ENCODE measurements at places on chromosomes 6 and 20.

DNA sequence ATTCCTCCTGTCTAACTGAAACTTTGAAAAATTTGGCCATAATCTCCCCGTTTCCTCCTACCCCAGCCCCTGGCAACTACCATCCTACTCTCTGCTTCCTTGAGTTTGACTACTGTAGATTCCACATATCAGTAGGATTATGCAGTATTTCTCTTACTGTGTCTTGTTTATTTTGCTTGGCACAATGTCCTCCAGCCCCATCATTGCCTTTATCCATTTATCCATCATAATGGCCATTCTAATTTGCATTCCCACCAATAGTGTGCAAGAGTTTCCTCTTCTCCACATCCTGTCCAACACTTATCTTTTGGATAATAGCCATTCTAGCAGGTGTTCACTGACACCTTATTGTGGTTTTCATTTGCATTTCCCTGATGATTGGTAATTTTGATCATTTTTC is 202.3 kb downstream of the THBS2 start:
- no peak for DNase-seq

- DNase-seq = peak; percentile 61
Observed at GRCh38 chr6:37068356-37069270, 63.2 kb downstream of the FGD2 start.

DNA sequence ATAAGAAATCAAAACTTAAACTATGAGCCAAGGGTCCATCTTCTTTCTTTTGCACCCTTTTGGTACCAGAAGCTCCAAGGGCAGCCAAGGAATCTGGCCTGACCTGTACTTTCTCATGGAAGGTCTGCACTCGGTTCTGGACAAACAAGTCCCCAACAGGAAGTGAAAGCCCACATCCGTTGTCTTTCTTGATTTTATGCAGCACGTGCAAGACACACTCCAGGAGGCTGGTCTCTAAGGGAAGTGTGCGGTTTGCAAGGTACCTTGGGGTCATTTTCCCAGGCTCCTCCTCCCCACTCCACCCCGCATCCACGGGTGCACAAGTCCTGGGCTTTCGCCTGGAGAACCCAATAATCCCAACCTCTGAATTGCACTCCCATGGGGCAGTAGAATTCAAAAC is 101.9 kb downstream of the NFATC2 start:
- DNase-seq = no peak

GRCh38 chr6:156866220-156867015 is 89.2 kb downstream of the ARID1B start:
- DNase-seq = no peak

Measured in NCI-H2171 treated with DMSO at 0.1 percent for 48 hours (cell line).